Pancreas (tissue), 10 donors: ENCODE measurements at places on chromosomes 16 and 17. TPM values are rescaled to one million over a fixed set of nuclear protein-coding genes. Genes with fewer than 3 reads are reported as not detected.

- no peaks in the 10 kb centered on the region for H3K4me1 ChIP-seq
- H3K36me3 ChIP-seq, result peaks cover 7% of the 10 kb centered on the region
- no peak for DNase-seq
- H3K27ac ChIP-seq, result no peak overlapping the region
- no peaks in the 10 kb centered on the region for H3K27me3 ChIP-seq
Measured at GRCh38 chr17:2385240-2386210, 15.3 kb downstream of the MNT start.

DNA sequence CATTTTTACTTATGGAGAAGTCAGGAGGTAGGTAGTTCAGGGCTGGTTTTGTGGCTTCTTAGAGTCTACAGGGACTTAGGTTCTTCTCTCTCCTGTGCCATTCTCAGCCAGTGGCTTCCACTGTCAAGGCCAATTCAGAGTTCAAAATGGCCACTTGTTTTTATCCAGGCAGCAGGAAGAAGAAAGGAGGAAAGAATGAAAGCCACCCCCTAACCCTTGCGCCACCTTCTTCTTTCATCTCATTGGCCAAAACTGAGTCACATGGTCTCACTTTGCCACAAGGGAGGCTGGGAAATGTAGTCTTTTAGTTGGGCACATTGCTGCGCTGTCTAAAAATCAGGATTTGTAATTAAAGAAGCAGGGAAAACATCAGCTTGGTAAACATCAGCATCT is 60.8 kb upstream of the MED9 start:
- H3K36me3 ChIP-seq, result no peaks in the 10 kb centered on the region
- no peak overlapping the region for H3K4me3 ChIP-seq
- H3K4me1 ChIP-seq, result peaks cover 5% of the 10 kb centered on the region
- no peak for DNase-seq
- no peaks in the 10 kb centered on the region for H3K27me3 ChIP-seq

- no peaks in the 10 kb centered on the region for H3K27me3 ChIP-seq
- H3K4me3 ChIP-seq, result no peak overlapping the region
- peaks cover 5% of the 10 kb centered on the region for H3K4me1 ChIP-seq
- DNase-seq, result no peak
Measured at GRCh38 chr16:50697881-50698767, 4.7 kb downstream of the NOD2 start.

AGRP gene
- not detected for total RNA-seq

ABCA6 gene
- 4.1 TPM for total RNA-seq

GRCh38 chr16:29139261-29139802 is 154.5 kb downstream of the LAT start:
- DNase-seq, result no peak
- H3K27me3 ChIP-seq, result no peaks in the 10 kb centered on the region
- H3K4me1 ChIP-seq, result no peaks in the 10 kb centered on the region

- peaks cover 12% of the 10 kb centered on the region for H3K4me1 ChIP-seq
- DNase-seq, result no peak
- H3K4me3 ChIP-seq, result no peak overlapping the region
- no peaks in the 10 kb centered on the region for H3K36me3 ChIP-seq
Measured at GRCh38 chr17:37754363-37754762, 9.5 kb upstream of the HNF1B start.

DNA sequence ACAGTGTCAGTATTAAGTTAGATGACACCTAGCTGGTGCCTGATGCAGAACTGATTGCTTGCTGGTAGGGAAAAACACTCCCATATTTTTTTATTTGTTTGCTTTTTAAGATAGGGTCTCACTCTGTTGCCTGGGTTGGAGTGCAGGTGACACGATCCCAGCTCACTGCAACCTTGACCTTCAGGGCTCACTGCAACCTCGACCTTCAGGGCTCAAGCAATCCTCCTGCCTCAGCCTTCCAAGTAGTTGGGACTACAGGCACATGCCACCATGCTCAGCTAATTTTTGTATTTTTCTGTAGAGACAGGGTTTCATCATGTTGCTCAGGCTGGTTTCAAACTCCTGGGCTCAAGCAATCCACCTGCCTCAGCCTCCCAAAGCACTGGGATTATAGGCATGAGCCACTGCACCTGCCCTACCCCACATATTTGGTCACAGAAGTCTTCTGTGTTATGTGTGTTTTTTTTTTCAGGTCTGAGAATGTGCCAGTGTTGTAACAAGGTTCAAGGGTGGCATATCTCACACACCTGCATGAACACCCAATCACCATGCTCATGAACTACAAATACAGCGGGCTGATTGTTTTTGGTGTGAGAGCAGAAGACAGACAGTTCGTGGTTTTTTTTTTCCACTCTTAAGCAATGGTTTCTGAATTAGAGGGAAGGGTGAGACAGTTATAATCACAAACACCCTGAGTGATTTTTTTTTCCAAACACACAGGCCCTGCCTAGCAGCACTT is 22.8 kb downstream of the SPAG9 start:
- H3K36me3 ChIP-seq, result no peaks in the 10 kb centered on the region
- peak; percentile 48 for DNase-seq
- H3K27ac ChIP-seq, result peak overlapping the region; percentile 61
- H3K4me1 ChIP-seq, result peaks cover 26% of the 10 kb centered on the region
- H3K27me3 ChIP-seq, result no peaks in the 10 kb centered on the region

DNA sequence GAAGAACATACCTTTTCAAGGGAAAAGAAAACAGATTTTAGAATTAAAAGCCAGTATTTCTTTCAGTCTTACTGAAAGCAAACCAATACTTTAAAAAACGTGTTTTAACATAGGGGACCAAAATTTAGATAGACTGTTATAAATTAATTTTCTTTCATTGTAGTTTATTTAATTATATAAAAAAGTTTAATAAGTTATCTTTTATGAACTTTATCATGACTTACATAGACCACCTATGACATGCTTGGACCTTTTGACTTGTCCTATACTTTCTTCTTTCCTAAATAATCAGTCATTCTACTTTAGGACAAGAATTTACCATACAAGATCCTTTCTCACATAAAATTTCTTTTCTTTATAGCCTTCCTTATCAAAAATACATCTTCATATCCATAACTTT is 102.0 kb upstream of the HAS3 start:
- H3K27me3 ChIP-seq, result no peaks in the 10 kb centered on the region
- no peaks in the 10 kb centered on the region for H3K36me3 ChIP-seq
- no peak overlapping the region for H3K27ac ChIP-seq
- no peaks in the 10 kb centered on the region for H3K4me1 ChIP-seq
- DNase-seq, result no peak

GRCh38 chr17:78785011-78785662 is 3.1 kb upstream of the CYTH1 start:
- no peak for DNase-seq
- H3K27me3 ChIP-seq, result no peaks in the 10 kb centered on the region
- H3K4me3 ChIP-seq, result no peak overlapping the region

DNA sequence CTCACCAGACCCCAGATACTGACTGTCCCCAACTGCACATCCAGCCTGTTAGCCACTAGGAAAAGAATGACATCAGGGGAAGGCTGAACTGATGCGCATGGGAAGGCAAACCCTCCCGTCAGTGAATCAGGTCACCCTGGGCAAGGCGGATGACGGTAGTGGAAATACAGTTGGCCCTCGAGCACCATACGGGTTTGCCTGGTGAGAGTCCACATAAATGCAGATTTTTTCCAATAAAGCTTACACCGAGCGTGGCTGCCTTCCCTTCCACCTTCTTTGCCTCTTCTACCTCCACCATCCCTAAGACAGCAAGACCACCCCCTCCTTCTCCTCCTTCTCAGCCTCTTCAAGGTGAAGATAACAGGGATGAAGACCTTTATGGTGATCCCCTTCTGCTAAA is 236.1 kb upstream of the TNRC6C start:
- no peaks in the 10 kb centered on the region for H3K4me1 ChIP-seq
- no peaks in the 10 kb centered on the region for H3K27me3 ChIP-seq
- no peaks in the 10 kb centered on the region for H3K36me3 ChIP-seq
- H3K4me3 ChIP-seq, result no peak overlapping the region
- H3K27ac ChIP-seq, result no peak overlapping the region
- no peak for DNase-seq

GRCh38 chr17:1996800-1997288 is 28.3 kb downstream of the RTN4RL1 start:
- H3K27me3 ChIP-seq, result no peaks in the 10 kb centered on the region
- no peaks in the 10 kb centered on the region for H3K36me3 ChIP-seq
- no peak for DNase-seq
- peaks cover 31% of the 10 kb centered on the region for H3K4me1 ChIP-seq

RHOT2 gene
- 46.0 TPM for total RNA-seq

- no peaks in the 10 kb centered on the region for H3K27me3 ChIP-seq
- H3K4me1 ChIP-seq, result no peaks in the 10 kb centered on the region
- no peak overlapping the region for H3K4me3 ChIP-seq
- no peaks in the 10 kb centered on the region for H3K36me3 ChIP-seq
- no peak overlapping the region for H3K27ac ChIP-seq
Measured at GRCh38 chr17:54277868-54278267, 455.1 kb downstream of the KIF2B start.

DNA sequence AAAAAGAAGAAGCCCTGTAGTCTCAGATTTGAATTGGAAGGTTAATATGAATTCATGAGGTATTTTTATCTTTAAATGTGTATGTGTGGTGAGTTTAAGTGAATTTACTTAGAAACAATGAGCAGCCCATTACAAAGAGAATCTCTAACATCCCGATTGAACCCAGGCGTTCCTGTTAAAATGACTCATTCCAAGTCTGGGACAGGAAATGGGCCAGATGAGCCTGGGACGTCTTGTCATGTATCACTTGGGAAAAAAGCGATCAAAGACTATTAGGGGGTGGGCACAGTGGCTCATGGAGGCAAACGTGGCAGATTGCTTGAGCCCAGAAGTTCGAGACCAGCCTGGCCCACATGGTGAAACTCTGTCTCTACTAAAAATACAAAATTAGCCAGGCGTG is 81.6 kb downstream of the SEC14L1 start:
- no peak overlapping the region for H3K27ac ChIP-seq
- no peak for DNase-seq
- no peaks in the 10 kb centered on the region for H3K4me1 ChIP-seq
- H3K4me3 ChIP-seq, result no peak overlapping the region
- no peaks in the 10 kb centered on the region for H3K36me3 ChIP-seq
- H3K27me3 ChIP-seq, result no peaks in the 10 kb centered on the region

CACNG5 gene
- not detected for total RNA-seq

DNA sequence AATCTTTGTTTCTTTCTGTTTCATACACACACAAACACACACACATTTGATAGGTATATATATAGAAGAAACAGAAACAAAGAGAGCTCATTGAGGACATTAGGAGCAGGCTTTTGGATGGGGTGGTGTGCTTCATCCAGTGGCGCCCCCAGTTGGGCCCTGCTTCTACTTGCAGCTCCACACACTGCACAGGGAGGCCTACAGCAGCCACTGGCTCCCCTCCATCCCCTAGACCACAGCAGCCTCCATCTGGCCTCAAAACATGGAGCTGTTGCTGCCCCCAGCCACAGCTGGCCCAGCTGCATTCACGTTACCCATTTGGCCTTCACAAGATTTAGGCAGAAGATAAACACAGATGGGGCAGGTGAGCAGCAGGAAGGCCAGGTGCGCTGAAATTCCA is 33.1 kb upstream of the NF1 start:
- no peaks in the 10 kb centered on the region for H3K36me3 ChIP-seq
- no peaks in the 10 kb centered on the region for H3K27me3 ChIP-seq
- no peak overlapping the region for H3K27ac ChIP-seq
- no peak for DNase-seq
- H3K4me3 ChIP-seq, result no peak overlapping the region

NPB gene
- total RNA-seq, result 0.28 TPM

- H3K27ac ChIP-seq, result no peak overlapping the region
- no peaks in the 10 kb centered on the region for H3K4me1 ChIP-seq
- no peaks in the 10 kb centered on the region for H3K36me3 ChIP-seq
- no peaks in the 10 kb centered on the region for H3K27me3 ChIP-seq
Measured at GRCh38 chr17:72795941-72796340, 296.5 kb downstream of the SLC39A11 start.

PIK3R6 gene
- total RNA-seq, result not detected

DNA sequence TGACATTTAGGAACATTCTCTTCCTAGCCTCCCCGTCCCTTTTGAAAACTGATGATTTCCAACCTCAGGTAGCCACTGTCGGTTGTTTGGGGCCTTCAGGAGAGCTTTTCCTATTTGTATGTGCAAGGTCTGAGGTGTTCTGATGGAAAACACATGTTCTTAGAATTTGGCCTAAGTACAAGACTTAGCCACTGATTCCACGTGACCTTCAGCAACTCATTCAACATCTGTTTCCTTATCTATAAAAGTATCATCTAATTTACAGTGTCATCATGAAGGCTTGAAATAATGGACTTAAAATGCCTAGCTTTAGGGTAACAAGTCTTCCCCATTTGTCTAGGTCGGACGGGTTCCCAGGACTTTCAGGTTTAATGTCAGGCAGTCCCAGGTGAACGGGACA is 259.3 kb downstream of the SOX9 start:
- H3K27me3 ChIP-seq, result no peaks in the 10 kb centered on the region
- H3K4me3 ChIP-seq, result no peak overlapping the region
- no peak for DNase-seq
- H3K27ac ChIP-seq, result no peak overlapping the region

- no peaks in the 10 kb centered on the region for H3K27me3 ChIP-seq
- no peak overlapping the region for H3K27ac ChIP-seq
Measured at GRCh38 chr17:16886655-16887322, 85.1 kb downstream of the TNFRSF13B start.

TLCD2 gene
- total RNA-seq, result 1.5 TPM

GRCh38 chr17:78421534-78422266 is 43.3 kb downstream of the PGS1 start:
- peak; percentile 79 for DNase-seq
- H3K4me1 ChIP-seq, result no peaks in the 10 kb centered on the region
- H3K4me3 ChIP-seq, result no peak overlapping the region
- H3K27ac ChIP-seq, result no peak overlapping the region
- peaks cover 4% of the 10 kb centered on the region for H3K36me3 ChIP-seq
- H3K27me3 ChIP-seq, result no peaks in the 10 kb centered on the region

POLR3K gene
- total RNA-seq, result 4.7 TPM

DHODH gene
- total RNA-seq, result 2.2 TPM

DNA sequence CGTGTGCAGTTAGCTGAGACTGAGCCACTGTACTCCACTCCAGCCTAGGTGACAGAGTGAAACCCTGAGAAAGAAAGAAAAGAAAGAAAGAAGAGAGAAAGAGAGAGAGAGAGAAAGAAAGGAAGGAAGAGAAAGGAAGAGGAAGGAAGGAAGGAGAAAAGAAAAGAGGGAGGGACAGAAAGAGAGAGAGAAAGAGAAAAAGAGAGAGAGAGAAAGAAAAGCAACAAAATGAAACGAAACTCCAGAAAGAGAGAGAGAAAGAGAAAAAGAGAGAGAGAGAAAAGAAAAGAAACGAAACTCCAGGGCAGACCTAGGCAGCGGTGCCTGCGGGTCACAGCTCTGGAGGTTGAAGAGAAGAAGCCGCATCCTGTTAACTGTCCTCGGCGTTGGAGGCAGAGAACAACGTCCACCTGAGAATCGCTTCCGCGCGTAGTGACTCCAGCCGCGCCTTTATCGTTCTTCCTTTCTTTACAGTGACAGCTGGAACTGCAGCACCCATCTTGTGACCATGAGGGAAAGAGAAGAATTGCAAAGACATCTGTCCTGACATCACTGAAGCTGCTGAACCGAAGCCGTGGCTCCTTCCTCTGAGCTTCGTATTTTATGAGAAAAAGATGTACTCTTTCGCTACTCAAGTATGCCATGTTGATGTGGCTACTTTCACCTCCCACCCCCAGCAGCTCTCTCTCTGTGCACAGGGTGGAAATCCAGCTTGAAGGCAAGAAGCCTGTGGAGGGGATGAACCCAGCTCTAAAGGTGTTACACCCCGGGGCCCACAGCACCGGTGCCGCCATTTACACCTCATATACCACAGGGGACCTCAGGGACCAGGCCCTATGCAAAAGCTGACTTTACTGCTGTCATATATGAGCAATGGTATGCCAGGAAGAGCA is 56.9 kb upstream of the DOC2B start:
- H3K4me3 ChIP-seq, result no peak overlapping the region
- no peaks in the 10 kb centered on the region for H3K36me3 ChIP-seq
- no peaks in the 10 kb centered on the region for H3K27me3 ChIP-seq
- no peak overlapping the region for H3K27ac ChIP-seq
